ENCODE measurements at places on chromosomes 5 and 9. TPM values are rescaled to one million over a fixed set of nuclear protein-coding genes. Genes with fewer than 3 reads are reported as not detected.

Gene CCDC112
- 4.9 TPM for total RNA-seq

Gene CRHBP
- 0.31 TPM for total RNA-seq

- no peak for DNase-seq
- no peak overlapping the region for H3K4me3 ChIP-seq
- no peaks in the 10 kb centered on the region for H3K36me3 ChIP-seq
- H3K27ac ChIP-seq = no peak overlapping the region
- no peaks in the 10 kb centered on the region for H3K27me3 ChIP-seq
- H3K4me1 ChIP-seq = no peaks in the 10 kb centered on the region
Measured at GRCh38 chr5:5460311-5460710, 37.8 kb downstream of the ICE1 start.

- no peaks in the 10 kb centered on the region for H3K27me3 ChIP-seq
- H3K4me1 ChIP-seq = peaks cover 5% of the 10 kb centered on the region
- no peaks in the 10 kb centered on the region for H3K36me3 ChIP-seq
- no peak overlapping the region for H3K4me3 ChIP-seq
- DNase-seq = no peak
Measured at GRCh38 chr9:93505541-93506132, 52.3 kb upstream of the FAM120AOS start.

DNA sequence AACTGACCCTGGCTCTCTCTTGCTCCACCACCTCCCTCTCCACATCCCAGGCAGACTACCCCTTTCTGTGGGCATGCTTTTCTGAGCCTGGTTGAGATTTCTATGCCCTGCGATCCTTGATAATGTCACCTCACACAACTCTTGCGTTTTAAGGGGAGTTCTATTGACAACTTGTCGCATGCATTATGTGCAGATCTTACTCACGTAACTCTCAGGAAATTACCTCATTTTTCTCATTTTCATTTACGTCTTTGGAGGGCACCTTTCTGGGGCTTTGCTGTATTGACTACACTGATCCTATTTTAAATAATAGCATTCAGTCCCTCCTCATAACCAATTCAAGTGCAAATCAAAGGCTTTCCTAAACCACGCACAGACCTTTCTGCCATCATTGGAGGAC, 140.4 kb upstream of the WWC1 start:
- H3K27me3 ChIP-seq = no peaks in the 10 kb centered on the region
- H3K4me3 ChIP-seq = no peak overlapping the region
- no peak for DNase-seq
- H3K36me3 ChIP-seq = no peaks in the 10 kb centered on the region
- H3K4me1 ChIP-seq = no peaks in the 10 kb centered on the region

DNA sequence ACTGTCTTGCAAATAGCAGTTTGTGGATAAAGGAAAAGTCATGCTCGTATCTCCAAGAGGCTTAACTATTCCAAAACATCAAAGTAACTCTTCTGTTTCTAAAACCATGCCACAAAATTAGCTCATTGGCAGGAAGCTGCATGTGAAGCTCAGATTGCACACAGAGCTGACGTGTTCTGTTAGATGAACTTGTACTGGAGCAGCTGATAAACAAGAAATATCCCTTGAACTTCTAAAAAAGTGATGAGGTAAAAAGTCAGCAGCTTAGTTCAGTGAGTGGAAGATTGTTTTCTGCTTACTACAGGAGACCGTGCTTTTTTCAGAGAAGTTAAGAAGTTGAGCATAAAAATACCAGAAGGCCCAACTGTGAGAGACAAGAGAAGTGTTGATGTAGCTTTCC, 113.2 kb downstream of the SLC12A2 start:
- H3K27me3 ChIP-seq = no peaks in the 10 kb centered on the region
- no peak overlapping the region for H3K4me3 ChIP-seq
- DNase-seq = no peak
- no peaks in the 10 kb centered on the region for H3K4me1 ChIP-seq
- no peak overlapping the region for H3K27ac ChIP-seq
- no peaks in the 10 kb centered on the region for H3K36me3 ChIP-seq

GRCh38 chr9:95581900-95582299, 65.1 kb upstream of the PTCH1 start:
- H3K4me3 ChIP-seq = no peak overlapping the region
- H3K4me1 ChIP-seq = no peaks in the 10 kb centered on the region
- H3K27ac ChIP-seq = no peak overlapping the region
- no peaks in the 10 kb centered on the region for H3K27me3 ChIP-seq
- H3K36me3 ChIP-seq = no peaks in the 10 kb centered on the region

DNA sequence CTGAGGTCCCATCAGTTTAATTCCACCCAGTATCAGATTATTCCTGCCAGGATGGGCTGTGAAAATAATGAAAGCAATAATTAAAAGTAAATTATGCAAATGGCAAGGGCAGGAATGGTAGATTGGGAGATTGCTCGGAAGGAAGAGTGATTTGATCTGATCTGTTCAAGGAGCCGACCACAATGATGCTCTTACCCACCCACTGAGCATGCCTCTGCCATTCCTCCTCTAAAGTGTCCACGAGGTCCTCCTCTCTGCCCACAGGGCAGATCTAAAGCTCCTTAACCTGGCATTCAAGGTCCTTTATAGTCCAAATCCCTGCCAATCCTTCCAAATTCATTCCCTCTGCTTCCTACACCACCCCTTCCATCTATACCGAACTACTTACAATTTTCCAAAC, 147.8 kb downstream of the TTLL11 start:
- no peaks in the 10 kb centered on the region for H3K4me1 ChIP-seq
- no peaks in the 10 kb centered on the region for H3K27me3 ChIP-seq
- H3K4me3 ChIP-seq = no peak overlapping the region
- no peak overlapping the region for H3K27ac ChIP-seq
- no peaks in the 10 kb centered on the region for H3K36me3 ChIP-seq
- DNase-seq = no peak

DNA sequence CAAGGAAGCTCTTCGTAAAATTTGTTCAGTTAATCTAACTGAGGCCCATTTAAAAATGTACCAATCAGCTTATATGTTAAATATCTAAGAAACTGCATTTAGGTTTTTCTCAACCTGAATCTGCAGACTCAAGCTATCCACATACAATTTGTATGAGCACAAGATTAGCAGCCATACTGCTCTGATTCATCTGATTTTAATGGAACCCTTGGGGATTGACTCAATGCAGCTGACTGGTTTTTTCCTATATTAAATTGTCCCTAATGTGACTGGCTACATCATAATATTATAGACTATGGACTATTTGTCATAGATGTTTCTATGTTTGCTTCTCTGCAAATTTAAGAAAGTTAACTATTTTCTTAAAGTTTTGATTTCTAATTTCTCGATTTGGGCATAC, 451.0 kb upstream of the TUSC1 start:
- H3K36me3 ChIP-seq = no peaks in the 10 kb centered on the region
- H3K27ac ChIP-seq = no peak overlapping the region
- no peak for DNase-seq
- no peak overlapping the region for H3K4me3 ChIP-seq
- no peaks in the 10 kb centered on the region for H3K4me1 ChIP-seq

Gene PCA3
- total RNA-seq = not detected

Gene OTP
- not detected for total RNA-seq

- no peaks in the 10 kb centered on the region for H3K27me3 ChIP-seq
- H3K4me3 ChIP-seq = no peak overlapping the region
- H3K27ac ChIP-seq = no peak overlapping the region
- no peaks in the 10 kb centered on the region for H3K36me3 ChIP-seq
- no peaks in the 10 kb centered on the region for H3K4me1 ChIP-seq
- no peak for DNase-seq
Measured at GRCh38 chr9:33619666-33620404, 95.8 kb downstream of the ANKRD18B start.

GRCh38 chr9:99628849-99629620, 192.7 kb upstream of the NR4A3 start:
- H3K27me3 ChIP-seq = no peaks in the 10 kb centered on the region
- no peak for DNase-seq
- no peak overlapping the region for H3K27ac ChIP-seq
- H3K36me3 ChIP-seq = no peaks in the 10 kb centered on the region

DNA sequence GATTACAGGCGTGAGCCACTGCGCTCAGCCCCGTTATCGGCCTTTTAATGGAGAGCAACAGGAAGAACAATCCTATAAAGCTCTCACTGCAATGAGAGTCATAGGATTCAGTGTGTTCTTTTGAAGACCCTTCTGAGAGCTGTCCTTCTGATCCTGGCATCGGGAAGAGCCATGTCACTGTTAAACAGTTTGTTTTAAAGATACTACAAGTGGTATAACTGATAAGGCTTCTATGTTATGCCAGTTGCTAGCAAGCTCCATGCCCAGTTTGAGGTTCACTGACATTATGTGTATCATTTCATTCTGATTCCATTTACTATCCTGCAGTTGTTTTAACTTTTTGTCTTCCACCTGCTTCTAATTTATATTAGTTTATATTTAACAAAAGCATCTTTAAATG, 55.8 kb downstream of the GNAQ start:
- no peaks in the 10 kb centered on the region for H3K36me3 ChIP-seq
- H3K4me1 ChIP-seq = peaks cover 17% of the 10 kb centered on the region
- H3K27me3 ChIP-seq = no peaks in the 10 kb centered on the region
- no peak overlapping the region for H3K27ac ChIP-seq
- H3K4me3 ChIP-seq = no peak overlapping the region

DNA sequence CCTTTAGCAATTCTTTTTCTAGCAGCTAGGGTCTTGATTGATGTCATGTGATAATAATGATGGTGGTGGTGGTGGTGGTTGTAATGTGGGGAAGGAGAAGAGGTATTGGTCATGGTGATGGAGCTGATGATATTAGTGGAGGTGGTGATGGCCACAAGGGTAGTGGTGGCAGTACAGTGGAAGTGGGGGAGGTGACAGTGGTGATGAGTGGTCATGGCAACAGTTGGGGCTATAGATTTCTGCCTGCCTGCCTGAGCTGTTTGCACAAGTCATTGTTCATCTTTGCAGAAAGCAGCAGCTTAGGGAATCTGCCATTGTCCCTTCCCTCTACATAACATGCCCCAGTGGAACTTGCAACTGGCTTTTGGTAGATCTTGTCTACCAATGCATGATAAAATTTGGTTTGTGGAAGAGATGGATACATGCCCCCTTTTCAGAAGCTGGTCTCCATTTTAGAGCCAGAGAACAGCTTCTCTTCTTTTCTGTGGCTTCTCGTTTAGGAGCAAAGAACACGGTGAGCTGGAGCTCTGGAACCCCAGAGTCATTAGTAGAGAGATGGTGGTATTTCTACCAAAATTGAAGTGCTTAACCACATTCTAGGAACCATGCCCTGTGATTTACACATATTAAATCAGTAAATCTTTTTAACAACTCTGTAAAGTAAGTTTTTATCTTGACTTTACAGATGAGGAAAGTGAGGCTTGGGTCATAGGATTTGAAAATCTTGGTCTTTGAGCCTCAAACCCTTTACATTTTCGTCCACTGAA, 100.3 kb downstream of the AOPEP start:
- no peak overlapping the region for H3K4me3 ChIP-seq
- H3K27me3 ChIP-seq = no peaks in the 10 kb centered on the region
- H3K36me3 ChIP-seq = no peaks in the 10 kb centered on the region
- DNase-seq = no peak

Gene PCDHB7
- 0.50 TPM for total RNA-seq

DNA sequence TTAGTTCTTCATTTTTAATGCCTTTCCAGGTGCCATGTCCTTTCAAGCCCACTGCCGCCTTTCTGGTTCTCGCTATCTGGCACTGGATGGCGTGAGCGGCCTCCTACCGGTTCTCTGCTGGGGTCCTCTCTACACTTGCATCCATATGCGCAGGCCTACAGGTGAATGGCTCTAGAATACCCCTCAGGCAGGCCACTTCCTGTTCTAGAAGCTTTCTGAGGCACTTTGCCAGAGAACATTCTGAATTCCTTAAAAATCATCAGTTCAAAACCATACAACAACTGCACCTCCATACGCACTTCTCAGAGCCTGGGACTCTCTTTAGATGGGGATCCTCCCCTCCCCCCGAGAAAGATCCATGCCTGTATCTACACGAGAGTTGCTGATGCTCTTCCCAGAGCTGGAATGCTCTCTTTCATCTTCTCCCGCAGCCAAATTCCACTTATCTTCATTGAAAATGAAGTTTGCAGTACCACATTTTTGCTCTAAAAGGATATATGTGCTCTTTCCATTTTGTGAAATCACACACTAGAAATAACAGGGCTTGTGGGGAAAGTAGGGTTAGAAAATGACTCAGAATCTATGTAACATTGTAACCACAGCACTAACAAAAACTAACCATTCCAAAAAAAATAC, 1.4 kb upstream of the LHFPL2 start:
- DNase-seq = no peak
- H3K4me1 ChIP-seq = no peaks in the 10 kb centered on the region
- no peaks in the 10 kb centered on the region for H3K27me3 ChIP-seq
- no peak overlapping the region for H3K4me3 ChIP-seq
- no peaks in the 10 kb centered on the region for H3K36me3 ChIP-seq

Gene PKD2L2
- not detected for total RNA-seq

DNA sequence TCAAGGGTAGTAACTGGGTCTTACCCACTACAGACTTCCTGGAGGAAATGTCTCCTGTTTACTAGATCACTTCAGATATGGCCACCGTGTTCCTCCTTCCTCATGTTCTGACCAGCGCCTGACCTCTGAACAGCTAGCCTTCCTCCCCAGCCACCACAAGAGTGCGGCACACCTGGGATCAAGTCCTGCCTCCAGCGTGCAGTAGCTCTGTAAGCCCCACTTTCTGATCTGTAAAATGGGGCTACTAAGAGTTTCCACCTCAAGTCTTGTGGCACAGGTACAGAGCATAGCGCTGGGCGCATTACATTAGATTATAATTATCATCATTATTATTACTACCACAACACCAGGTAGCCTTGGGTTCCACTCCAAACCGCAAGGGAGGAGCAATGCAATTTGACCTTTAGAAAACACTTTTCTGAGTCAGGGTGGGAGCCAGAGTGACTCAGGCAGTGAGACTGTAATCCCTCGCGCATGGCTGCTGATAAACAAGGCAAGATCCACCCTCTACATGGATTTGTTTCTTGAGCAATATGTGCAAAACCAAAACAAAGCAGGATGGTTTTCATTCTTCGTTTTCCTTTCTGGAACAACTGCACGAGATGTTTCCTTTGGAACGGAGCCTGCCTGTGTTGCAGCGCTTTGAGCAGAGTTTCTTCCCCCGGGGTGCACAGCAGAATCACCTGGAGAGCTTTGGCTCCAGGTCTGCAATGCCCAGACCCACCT, 65.0 kb upstream of the ANGPTL2 start:
- no peak overlapping the region for H3K4me3 ChIP-seq
- H3K4me1 ChIP-seq = no peaks in the 10 kb centered on the region

DNA sequence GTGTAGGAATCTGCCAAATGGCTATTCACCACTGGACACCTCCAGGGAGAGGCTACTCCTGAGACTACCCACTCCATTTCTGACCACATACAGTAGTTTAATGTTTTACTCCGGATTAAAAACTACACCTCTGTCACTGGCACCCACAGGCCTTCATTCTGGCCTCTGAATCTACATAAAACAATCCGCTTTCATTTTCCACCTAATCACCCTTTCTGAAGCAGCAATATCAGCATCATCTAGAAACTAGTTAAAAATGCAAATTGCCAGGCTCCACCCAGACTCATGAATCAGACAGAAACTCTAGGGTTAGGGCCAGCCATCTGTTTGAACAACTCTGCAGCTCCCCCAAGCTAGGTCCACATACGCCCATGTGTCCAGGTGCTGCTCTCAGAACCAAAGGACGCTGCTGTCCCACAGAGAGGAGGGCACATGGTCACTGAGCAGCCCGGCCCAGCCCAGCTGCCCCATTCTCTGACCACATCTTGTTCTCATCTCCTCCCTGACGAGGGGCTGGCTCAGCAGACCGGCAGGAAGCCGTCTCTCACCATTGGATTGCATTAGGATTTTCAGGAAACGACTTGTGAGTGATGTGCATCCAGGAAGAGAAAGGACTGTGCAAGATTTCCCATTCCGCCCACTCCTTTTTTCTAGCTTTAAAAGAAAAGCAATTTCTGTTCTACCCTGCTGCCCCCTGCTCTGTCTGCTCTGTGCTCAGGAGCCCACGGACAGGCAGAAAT, 34.7 kb downstream of the ADAM19 start:
- no peaks in the 10 kb centered on the region for H3K27me3 ChIP-seq
- H3K4me1 ChIP-seq = no peaks in the 10 kb centered on the region

All from pancreas (tissue), 10 donors.